ENCODE measurements at places on chromosomes 5 and 9.

GRCh38 chr9:38227061-38227540 lies 158.1 kb upstream of the SHB start:
- DNase-seq, result peak; percentile 97

- DNase-seq, result peak; percentile 38
Observed at GRCh38 chr9:35000535-35001284, 11.2 kb downstream of the DNAJB5 start.

DNA sequence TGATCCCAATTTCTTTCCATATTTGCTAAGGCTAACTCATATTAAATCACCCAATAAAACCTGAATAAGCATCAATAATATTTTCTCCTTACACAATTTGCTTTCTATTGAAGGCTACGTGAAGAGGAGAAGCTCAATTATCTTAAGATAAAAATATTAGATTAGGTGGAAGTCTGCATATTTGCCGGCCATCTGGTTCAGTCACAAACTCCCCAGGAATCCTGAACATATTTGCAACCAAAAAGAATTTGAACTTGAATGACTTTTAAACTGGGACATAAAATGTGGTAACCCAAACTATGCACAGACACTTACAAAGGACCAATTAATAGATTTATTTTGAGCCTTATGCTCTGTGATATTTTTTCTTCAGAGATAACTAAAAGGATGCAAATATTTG lies 92.3 kb downstream of the HAPLN1 start:
- peak; percentile 65 for DNase-seq

GRCh38 chr9:103734471-103734870 lies 359.6 kb upstream of the SMC2 start:
- DNase-seq, result peak; percentile 36

- peak; percentile 74 for DNase-seq
Observed at GRCh38 chr5:17196697-17197096, 20.7 kb upstream of the BASP1 start.

DNA sequence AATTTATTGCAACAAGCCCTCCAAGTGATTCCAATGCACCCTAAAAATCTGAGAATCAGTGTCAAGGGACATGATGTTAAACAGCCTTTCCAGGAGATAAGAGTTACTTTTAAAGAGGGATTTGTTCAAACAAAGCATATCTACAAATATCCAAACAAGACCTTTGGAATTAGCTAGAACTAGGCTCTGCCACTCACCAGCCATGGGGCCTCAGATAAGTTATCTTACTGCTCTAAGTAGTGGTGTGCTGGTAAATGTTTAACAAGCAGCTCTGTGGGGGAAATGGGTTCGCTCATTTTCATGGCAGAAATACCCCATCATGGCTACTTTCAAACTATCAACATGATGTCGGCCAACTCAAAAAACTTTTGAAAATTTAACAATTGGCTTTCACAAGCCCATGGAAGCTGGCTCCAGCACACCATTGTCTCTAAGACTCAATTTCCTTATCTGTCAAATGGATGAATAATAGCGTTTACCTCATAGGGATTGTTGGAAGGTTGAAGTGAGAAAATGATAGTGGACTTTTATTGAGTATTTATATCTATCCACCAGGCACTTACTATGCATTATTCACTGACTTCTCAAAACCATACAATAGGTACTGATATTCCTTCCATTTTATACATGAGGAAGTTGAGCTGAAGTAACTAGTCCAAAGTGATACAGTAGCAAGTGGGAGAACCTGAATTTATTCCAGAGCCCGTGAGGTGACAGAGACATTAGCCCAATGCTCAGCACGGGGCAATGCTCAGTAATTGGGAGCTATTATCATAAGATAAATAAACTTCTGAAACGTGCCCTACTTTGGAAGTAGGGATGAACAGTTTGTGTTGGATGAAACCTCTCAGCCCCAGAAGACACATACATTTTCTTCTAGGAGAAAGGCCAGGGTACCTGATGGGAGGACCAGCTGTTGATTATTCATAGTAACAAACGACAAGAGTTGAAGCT lies 43.2 kb downstream of the SH3RF2 start:
- no peak for DNase-seq

DNA sequence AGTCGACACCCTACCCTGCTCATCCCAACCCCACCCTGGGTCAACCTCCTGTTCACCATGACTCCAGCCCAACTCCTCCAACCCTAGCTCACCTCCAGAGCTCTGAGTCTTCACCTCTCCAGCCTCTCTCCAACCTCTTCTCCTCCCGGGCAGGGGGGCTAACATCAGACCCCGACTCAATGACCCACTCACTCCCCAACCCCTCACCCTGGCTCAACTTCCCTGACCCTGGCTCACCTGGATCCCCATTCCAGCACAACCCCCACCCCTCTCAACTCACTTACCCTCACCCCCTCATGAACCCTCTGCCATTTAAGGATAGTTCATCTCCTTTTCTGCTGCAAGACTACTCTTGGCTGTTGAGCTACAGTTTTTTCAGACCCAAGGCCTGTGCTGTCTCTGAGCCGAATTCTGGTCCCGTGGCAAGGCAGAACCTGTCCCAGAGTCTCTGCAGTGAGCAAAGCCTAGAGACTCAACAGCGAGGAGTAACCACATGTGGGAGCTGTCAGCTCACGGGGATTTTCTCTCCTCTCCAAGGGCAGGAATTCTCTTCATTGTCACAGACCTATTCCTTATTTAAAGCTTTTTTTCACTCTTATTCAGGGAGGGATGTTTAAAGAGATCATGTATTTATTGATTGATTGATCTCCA lies 29.8 kb downstream of the ANKRD33B start:
- DNase-seq, result no peak

DNA sequence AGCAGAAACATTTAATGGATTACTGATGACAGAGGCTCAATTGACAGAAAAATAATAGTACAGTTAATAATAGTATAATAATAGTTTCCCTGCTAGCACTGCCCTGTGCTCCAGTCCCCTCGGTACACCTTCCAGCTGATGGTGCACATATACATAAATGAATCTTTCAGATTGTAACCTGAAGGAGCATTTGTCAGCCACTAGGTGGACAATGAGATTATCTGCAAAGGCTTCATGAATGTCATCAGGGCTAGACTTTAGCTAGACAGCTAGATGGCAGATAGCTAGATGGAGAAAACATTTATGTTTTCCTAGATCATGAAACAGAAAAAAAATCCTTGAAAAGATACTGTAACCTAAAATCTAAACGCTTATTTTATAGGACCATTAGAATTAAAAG lies 304.4 kb upstream of the SMC2 start:
- DNase-seq, result peak; percentile 70
